Chondrocyte (in vitro differentiated cells): ENCODE measurements at places on chromosomes 16 and 17. TPM values are rescaled to one million over a fixed set of nuclear protein-coding genes. Genes with fewer than 3 reads are reported as not detected.
A peak's percentile ranks its signal among the peaks of the same experiment; 100 is the strongest.

DNA sequence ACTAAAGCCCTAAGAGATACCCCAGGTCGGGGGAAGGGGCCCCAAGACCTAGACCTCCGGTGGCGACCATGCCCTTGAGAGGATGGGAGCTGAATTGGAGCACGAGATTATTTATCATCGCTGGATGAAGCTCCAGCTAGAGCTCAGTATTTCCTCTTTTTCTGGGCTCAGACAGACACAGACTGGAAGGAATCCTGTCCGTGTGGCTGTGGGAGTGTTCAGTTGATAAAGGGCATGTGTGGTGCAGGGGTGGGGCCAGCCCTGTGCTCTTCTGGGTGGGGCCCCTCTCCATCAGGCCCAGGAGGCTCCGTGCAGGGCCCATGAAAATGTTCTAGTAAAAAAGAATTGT, 6.3 kb upstream of the CBX4 start:
- DNase-seq: no peak

DNA sequence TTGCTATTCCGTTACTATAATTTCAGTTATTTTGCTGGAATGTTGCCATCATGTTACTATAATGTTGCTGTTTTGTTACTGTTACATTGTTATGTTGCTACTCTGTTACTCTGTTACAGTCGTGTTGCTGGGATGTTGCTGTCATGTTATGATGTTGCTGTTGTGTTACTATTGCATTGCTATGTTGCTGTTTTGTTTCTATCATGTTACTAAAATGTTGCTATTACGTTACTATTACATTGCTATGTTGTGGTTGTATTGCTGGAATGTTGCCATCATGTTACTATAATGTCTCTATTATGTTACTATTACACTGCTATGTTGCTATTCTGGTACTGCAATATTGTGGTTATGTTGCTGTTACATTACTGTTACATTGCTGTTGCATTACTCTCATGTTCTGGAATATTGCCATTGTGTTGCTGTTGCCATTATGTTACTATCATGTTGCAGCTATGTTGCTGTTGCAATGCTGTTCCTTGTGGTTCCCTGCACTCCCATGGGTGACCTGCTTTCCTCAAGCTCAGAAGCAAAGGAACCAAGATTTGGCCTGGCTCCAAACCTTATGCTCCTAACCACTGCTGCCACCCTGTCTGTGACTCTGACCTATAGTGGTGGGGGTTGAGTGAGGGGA, 64.4 kb downstream of the ABCC6 start:
- DNase-seq: no peak

GRCh38 chr17:34146440-34147043, 108.5 kb upstream of the CCL2 start:
- DNase-seq: no peak

DNA sequence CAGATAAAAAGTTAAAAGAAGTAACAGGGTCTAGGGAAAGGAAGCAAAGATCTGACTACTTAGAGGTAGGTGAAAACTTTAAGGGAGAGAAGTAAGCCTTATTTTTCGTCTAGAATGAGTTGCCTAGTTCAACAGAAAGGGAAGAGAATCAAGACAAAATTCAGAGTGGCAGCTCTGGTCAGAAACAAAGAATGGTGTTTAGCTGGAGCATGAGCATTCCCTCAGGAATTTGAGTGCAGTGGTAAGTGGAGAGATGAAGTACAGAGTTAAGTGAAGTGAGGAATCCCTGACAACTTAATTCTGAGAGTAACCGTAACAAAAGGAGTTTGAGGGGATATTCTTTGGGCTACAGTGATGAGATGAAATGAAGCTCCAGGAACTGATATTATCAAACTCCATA, 11.5 kb downstream of the SMG6 start:
- DNase-seq: no peak

DNA sequence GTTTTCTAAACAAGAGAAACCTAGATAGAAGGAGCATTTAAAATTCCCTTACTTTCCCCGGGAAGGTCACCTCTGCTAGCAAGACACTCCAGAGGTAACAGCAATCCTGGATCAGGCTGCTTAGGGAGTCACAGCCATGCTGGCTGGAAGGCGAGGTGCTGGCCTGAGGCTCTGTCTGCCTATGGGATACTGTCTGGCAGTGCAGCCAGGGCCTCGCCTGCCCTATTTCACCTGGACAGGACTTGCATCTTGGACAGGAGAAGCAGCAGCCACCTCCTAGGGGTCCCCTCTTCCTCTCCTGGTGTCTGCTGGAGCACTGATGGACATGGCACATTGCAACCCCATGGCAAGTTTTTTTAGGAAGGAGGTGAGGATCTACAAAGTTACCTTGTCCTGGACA, 15.1 kb downstream of the FA2H start:
- peak; percentile 29 for DNase-seq

DNA sequence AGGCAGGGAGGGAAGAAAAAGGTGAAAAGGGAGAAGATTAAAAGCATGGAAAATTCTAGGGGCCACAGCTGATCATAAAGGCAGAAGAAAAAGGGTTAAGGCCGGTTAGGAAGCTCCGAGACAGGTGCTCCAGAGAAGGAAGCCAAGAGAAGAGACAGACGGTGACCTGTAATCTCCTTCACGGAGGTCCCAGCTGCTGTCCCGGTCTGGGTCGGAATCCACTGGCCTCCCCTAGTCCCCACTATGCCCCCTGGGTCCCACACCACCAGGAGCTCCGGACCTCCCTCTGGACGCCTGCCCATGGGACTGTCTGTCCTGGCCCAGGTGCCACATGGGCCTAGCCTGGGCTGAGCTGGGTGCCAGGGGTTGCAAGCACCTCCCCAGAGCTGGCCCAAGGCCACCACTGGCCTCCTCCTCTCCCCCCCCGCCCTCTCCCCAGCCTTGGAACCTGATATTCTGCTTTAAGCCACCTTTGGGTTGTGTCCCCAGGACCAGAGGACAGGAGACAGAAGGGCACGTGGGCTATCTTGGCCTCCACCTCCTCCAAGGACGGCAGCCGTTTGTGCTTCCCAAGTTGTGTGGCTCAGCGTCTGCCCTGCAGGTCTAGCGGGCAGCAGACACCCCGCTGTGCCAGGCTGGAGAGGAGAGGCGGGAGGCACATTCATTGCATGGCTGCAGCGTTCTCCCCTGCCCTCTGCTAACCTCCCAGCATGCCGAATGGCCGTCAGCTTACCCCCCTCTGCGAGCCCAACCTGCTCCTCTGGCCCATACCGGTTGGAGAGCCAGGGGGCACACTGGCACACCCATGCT, 102.4 kb downstream of the ENGASE start:
- no peak for DNase-seq

DNA sequence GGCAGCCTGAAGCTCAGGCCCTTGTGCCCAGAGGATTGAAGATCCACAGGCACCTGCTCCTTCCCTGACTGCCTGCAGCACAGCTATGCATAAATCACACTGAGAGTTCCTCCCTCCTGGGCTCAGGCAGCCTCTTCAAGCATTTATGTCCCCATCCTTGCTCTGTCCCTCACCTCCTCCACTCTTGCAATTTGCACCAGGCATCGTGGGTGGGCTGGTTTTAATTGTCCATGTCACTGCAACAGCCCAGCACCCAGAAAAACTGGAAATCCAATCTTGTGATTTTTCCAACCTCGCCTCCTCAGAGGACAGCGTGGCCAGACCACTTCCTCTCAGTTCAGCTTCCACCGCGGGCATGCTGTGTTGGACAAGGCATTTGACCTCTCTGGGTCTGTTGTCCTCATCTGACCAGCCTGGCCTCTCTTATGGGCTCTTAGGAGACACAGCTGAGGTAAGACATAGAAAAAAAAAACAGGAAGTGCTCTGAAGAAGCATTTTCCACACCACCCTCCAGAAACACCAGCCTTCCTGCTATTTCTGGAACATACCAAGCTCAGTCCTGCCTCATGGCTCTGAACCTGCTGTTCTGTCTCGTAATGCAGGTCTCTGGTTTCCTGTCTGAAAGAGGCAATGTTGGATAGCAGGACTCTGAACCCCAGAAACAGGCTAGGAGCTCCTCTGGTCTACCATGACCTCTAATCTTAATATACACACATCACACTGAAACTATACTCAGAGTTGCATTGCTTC, 8.3 kb downstream of the TMEM114 start:
- DNase-seq: no peak

DNA sequence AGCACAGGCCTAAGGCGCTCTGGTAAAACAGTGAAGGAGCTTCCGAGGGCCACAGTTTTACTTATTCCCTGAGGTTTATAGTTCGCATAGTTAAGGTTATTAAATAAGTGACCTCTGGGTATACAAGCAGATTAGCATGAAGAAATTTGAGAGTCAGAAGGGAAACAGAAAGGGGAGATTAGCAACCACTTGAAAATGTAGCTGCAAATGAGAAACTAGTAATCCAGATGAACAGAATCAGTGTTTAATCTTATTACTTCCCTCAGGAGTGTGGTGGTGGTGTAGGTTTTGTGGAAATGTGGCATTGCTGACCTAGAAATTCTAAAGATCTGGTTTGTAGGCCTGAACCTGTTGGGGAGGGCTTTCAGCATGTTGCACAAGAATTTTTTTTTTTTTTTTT, 130.4 kb downstream of the CCDC182 start:
- DNase-seq: no peak

GRCh38 chr17:45753645-45754225, 30.4 kb upstream of the CRHR1 start:
- DNase-seq: no peak

GRCh38 chr17:51354936-51355335, 94.6 kb downstream of the UTP18 start:
- DNase-seq: no peak

- DNase-seq: no peak
These were observed 1.1 kb downstream of the FLII start for GRCh38 chr17:18257268-18257981.

DNA sequence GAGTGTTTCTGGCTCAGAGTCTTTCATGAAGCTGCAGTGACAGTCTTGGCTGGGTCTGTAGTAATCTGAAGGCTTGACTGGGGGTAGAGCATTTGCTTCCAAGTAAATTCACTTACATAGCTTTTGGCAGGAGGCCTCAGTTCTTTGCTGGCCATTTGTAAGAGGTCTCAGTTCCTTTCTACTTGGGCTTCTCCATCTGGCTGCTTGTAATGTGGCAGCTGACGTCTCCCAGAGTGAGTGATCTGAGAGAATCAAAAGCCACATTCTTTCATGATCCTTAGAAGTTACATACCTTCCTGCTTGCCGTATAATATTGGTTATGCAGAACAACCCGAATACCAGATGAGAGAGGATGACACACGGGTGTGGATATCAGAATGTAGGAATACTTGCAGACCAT, 39.8 kb downstream of the NF1 start:
- DNase-seq: no peak

GRCh38 chr17:50778471-50778870, 11.2 kb upstream of the ANKRD40CL start:
- DNase-seq: no peak

The C17orf78 gene
- not detected in 3 replicates for total RNA-seq

The BCL7C gene
- total RNA-seq: 34.6 to 37.5 TPM (median 37.3 TPM) in 3 replicates

The EVPLL gene
- not detected in 3 replicates for total RNA-seq

The RPL23 gene
- 916 to 959 TPM (median 937 TPM) in 3 replicates for total RNA-seq

The VAT1 gene
- 290 to 589 TPM (median 567 TPM) in 3 replicates for total RNA-seq

The KRT27 gene
- not detected in 3 replicates for total RNA-seq

The TBC1D3H gene
- not detected in 3 replicates for total RNA-seq
